ENCODE measurements at places on chromosomes 4 and X. TPM values are rescaled to one million over a fixed set of nuclear protein-coding genes. Genes with fewer than 3 reads are reported as not detected.

GRCh38 chr4:20044966-20045365 lies 206.7 kb upstream of the SLIT2 start:
- no peak for DNase-seq

GRCh38 chrX:15814771-15815365 lies 24.6 kb downstream of the ZRSR2 start:
- no peak for DNase-seq

DNA sequence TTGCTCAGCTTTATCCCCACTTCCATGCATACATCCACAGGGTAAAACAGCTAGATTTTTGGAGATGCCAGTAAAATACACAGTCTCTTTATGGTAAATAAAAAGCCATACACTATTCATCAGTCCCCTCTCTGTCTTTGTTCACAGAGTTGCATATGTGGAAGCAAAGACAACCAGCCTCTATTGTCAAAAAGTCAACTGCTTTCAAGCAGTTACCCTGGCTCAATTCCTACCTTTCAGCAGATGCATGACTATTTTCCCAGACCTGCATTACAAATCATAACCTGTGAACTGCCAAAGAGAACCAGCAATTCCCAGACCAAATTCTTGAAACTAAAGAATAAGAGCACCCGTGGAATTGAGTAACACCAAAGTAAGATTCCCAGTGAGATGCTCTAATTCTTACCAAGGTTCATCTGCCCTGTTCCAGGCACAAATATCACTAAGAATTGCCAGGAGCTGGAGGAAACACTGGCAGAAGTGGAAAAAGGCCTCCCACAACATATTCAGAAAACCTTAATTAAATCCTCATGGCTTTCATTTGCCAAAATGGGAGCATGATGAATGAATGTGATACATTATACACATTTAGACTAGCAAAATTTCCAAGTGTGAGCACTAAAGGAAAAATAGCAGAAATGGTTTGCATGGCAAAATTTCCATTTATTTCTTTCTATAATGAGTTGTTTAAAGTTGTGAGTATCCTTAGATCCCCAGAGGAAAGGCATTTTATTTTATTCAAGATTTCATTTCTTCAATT lies 391.2 kb upstream of the ADGRL3 start:
- no peak for DNase-seq

Gene HTR2C
- not detected for total RNA-seq

Gene PRDX4
- total RNA-seq: 9.1 TPM

Measured in T-helper 17 cell (primary cell).